ENCODE measurements at places on chromosomes 1 and 21.

- DNase-seq: no peak
Measured at GRCh38 chr1:194298007-194298598, 1111.7 kb upstream of the B3GALT2 start.

DNA sequence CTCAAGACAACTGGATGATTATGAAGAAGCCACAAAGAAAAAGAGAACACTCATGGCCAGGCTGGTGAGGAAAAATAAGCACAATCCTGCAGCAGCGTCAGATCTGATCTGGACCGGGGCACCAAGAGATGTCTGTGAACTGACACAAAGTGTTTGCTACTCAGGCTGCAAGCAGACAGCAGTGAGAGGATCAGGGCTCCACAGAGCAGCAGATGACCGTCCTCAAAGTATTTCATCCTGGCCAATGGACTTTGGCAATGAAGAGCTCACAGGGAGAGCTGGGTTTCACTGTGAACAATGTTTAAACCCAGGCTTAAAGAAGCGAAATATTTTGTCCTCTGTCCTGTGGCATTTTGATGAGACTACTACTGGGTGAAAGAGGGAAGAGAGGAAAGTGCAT is 299.2 kb downstream of the GPATCH2 start:
- DNase-seq: no peak

DNA sequence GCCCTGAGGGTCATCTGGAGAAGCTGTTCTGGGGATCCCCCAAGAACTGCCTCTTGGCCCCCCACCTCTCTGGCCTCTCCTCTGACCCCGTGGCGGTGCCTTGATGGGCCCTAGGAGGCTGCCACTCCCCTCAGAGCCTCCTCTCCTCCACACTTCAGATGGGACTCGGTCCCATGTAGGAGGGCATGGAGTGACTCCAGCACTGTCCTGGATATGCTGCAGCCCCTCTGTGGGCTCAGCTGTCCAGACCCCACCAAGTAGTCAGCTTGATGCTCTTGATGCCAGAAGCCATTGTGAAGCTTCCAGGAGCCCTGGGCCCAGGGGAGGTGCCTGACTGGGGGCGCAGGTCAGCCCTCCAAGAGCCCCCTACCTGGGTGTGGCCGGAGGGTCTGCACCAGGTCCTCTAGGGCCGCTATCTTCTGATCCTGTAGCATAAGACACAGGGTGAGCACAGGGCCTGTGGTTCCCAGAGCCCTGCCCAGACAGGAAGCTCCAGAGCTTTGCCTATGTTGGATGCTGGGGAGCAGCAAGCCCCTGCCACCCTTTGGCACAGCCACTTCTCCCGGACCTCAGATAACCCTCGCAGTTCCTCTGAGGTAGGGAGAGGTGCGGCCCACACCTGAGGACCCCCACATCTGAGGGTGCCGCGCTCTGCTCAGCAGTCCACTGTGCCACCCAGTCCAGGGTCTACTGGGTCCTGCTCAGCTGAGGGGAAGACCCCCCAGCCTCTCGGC is 9.2 kb downstream of the UBXN11 start:
- no peak for DNase-seq

DNA sequence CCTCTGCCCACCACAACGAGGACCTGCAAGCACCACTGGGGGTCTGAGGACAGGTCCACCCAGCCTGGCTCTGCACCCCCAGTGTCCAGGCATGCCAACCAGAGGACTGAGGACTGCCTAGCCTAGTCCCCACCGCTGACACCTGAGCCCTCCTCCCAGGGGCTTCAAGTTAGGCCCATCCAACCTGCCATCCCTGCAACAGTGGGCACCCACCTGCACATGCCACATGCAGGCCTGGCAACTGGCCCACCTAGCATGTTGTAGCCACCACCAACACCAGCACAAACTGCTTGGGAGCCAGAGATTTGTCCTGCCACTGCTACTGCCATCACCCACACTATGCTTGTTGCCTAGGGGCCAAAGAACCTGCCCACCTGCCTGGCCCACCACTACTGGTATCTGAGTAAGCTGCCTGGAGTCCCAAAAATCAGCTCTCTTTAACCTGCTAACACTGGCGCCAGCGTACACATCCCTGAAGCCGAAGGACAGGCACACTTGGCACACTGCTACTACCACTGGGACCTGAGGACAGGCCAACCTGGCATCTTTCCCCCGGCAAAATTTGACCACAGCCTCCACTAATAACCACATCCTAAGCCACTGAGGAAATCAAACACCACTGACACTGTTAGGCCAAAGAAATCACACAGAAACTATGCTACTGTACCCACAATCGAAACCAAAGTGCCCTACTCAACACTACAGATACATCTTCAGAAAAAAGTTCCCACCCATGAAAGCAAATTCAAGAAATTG is 61.5 kb downstream of the PSMG1 start:
- no peak for DNase-seq

DNA sequence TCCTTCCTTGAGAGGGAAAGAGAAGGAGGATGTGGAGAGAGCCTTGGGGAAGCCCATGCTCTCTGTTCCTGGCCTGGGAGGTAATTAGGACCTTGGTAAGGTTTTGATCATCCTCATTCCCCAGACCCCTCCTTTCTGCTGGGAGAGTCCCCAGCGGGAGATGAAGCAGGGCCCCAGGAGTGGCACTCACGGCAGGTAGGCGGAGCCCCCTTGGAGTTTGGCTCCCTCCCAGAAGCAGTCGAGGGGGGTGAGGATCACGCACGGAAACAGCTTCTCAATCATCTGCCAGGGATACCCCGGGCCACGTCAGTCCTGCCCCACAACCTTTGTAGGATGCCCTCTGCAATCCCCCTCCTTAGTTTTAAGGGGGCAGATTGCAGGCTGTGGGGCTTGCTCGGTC is 11.5 kb downstream of the PTCH2 start:
- DNase-seq: no peak

GRCh38 chr1:87989346-87989745 is 660.7 kb downstream of the LMO4 start:
- DNase-seq: no peak

GRCh38 chr1:246020211-246020954 is 486.7 kb downstream of the SMYD3 start:
- DNase-seq: no peak

DNA sequence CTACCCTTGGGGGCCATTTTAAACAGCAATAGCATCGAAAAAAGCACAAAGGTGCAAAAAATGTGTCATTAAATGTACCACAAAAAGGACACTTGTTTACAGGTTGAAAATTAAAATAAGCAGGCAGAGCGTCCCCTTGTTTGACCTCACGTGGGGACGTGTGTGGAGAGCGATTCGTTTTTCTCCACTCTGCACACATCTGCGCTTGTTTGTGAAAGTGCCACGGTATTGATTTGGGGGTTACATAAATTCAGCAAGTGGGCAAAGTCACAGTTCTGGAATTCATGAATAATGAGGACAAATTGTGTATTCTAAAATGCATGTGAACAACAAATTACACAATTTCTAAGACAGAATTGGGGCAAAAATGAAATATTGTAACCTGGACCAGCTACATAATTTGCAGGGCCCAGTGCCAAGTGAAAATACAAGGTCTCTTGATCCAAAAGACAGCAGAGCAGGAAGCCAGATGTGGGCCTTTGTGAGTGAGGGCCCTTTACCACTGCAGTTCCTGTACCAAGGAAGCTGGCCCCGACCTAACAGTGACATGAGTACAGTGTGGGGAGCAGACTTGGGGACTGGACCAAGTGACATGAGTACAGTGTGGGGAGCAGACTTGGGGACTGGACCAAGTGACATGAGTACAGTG is 43.9 kb downstream of the ZBTB18 start:
- no peak for DNase-seq

DNA sequence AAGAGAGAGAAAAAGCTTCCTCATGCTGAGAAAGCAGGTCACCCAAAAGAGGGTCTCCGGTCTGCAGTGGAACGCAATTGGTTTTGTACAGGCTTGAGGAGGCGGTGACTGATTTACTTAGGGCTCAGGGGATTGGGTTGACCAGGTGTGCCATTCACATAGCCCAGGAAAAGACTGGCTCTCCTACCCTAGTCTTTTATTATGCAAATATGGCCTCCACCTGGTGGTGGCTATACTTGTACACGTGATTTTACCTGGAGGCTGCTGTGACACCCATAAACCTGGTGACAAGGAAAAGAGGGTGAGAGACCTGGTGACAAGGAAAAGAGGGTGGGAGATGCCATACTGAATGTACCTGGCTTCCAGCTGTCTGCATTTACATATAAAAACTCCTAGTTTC is 49.9 kb downstream of the DNTTIP2 start:
- no peak for DNase-seq

- peak; percentile 95 for DNase-seq
Measured at GRCh38 chr1:93692983-93693591, 11.4 kb upstream of the BCAR3 start.
